ENCODE measurements at places on chromosomes 13 and 19.

DNA sequence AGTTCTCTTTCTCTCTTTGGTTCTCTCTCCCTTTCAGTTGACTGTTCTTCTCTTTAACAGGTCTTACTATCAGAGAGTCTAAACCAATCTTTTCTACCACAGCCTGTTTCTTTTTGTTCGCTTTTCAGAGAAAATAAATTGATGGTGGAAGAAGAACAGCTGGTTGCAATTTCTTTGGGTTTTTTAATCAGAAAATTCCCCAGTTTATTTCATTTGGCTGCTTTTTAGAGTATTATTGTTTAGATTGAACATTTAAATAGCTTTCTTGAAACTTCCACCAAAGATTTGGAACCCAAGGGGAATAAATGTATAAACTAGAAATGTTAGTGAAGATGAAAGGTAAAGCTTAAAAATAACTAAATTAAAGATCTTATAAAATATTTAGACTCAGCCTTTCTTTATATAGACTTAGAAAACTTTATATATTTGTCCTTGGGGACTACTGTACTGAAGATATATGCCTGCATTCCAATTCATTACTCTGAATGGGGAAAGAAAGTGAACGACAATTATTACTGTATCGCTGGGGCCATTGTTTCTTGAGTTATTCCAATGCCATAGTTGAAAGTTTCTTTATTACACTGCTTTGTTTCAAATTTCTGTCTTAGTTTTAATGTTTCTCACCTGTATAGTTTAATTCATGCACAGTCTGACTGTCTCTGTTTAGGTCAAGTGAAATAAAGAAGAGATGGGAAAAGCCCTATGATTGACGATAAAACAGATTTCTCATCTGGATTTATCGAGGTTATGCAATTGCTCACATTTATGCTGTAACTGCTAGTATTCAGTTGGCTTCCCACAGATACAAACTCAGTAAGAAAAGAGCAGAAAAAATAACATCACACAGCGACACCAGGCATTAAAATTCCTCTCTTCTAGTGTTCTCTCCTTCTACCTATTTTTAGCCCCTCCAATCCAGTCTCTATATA, 169.4 kb upstream of the CSNK1A1L start:
- no peak for DNase-seq

- DNase-seq = peak; percentile 91
These were observed at the start of gene PEX11G for GRCh38 chr19:7488736-7489353. PEX11G (minus strand) TSS chr19:7489035; CDS start chr19:7489010, 25 bp downstream.

DNA sequence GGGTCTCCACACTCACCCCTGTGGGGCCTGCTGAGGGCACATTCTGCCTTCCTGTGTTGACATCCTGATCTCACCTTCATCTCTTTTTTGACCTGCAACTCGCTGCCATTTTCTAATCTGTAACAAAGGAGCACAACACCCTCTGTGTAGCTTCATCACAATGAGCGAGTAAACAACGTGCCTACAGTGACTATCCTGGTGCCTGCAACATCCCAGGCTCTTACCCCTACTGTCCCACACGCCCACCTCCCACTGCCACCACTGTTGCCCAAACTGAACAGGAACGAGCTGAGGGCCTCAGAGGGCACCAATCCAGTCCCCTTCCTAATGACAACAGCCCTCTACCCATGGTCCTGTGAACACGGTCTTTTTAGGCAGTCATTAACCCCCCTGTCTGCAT, 102.2 kb upstream of the GJB6 start:
- DNase-seq = no peak

DNA sequence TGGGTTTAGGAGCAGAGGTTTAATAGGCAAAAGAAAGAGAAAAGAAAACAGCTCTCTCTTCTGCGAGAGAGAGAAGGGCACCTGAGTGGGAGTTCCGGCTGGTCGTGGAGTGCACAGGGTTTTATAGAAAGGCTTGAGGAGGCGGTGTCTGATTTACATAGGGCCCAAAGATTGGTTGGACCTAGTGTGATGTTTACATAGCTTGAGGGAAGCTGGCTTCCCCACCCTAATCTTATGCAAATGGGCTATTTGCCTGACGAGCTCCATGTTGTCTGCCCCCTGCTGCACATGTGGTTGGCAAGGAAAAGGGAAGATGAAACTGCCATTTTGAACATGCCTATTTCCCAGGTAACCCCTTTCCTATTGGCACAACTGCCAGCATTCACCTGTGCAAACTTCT, 21.5 kb upstream of the MEDAG start:
- DNase-seq = no peak

- no peak for DNase-seq
These were observed 2.8 kb upstream of the GSK3A start for GRCh38 chr19:42245231-42245630.

DNA sequence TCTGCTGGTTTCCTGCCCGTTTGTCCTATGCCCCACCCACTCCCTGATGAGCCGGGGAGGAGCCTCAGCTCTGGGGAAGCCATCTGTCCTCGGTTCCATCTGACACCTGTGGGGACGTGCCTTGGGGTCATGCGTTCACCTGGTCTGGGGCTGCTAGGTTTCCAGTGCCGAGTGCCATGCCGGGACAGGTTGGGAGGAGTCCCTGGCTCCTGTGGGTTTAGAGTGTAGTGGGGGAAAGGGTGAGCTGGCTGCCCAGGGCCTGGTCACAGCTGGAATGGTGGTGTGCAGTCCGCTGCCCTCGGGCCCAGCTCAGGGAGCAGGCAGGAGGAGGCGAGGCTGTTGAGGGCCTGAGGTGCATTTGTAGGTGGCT, 2.5 kb downstream of the KDM4B start:
- no peak for DNase-seq

DNA sequence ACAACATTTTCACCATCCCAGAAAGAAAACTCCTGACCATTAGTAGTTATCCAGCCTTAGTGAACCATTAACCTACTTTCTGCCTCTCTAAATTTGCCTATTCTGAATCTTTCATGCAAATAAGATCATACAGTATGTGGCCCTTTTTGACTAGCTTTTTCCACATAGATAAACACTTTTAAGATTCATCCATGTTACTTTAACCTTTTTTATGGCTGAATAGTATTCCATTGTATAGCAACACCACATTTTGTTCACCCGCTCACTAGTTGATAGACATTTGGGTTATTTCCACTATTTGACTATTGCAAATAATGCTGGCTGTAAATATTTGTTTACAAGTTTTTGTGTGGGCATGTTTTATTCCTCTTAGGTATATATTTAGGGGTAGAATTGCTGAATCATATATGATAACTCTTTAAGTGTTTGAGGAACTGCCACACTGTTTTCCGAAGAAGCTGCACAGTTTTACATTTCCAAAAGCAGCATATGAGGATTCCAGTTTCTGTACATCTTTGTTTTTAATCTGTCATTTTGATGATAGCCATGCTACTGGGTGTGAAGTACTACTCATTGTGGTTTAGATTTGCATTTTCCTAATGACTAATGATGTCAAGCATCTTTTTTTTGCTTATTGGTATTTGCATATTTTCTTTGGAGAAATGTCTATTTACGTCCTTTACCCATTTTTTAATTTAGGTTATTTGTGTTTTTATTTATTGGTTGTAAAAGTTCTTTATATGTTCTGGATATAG, 17.1 kb downstream of the COG6 start:
- no peak for DNase-seq

DNA sequence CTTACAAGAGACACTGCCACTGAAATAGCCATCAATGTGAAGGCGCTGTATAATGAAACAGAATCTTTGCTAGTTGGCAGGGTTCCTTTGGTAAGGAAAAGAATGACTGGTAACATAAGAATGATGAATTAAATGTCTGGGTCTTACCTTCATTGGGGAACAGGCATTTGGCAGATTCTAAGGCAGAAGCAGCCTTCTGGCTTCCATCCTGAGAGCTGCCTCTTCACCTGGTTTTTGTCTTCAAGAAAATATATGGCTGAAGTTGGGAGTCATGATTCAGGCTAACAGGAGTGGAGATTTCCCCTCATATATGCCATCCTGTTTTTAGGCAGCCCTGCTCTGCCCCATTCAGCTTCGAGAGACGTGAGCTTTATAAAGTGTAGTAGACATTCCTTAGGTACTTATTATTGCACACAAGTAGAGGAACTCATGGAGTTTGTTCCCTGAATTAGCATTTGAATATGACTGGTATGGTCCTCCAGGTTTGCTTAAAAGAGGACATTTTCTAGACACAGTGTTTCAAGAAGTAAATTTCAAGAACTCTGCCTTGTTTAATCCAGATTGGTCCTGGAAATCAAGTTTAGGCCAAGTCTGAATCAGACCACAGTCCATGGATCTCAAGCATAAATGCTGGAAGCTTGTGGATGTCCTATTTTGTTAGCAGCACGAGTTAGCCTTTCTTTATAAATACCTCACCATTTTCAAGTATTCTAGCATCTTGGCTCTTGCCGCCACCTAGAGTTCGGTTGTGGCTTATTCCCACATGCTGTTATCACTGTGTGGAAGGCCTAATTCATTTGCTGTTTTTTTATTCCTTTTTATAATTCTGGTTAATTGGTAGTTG, 56.2 kb upstream of the AKAP11 start:
- DNase-seq = peak; percentile 14

- DNase-seq = no peak
These were observed 153.1 kb downstream of the KDM4B start for GRCh38 chr19:5122121-5122400.
